Hepatic stellate cell (primary cell): ENCODE measurements at places on chromosomes 6 and 20.

DNA sequence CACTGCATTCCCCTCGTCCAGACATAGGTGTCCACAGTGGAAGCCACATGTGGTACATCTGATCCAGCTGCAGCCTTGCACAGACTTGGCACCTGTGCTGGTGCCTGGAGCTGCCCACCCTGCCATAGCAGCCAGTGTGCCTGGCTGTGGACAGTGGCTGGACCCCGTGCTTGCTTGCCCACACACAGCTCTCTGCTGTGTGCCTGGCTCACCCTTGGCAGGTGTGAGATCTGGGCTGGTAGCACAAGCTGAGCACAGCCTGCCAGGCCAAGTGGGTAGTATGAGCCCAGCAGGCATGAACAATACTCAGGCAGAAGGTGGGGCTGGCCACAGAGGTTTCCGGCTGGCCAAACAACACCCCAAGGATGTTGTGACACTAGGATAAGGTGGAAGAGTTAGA is 614.4 kb downstream of the BCKDHB start:
- DNase-seq = no peak

DNA sequence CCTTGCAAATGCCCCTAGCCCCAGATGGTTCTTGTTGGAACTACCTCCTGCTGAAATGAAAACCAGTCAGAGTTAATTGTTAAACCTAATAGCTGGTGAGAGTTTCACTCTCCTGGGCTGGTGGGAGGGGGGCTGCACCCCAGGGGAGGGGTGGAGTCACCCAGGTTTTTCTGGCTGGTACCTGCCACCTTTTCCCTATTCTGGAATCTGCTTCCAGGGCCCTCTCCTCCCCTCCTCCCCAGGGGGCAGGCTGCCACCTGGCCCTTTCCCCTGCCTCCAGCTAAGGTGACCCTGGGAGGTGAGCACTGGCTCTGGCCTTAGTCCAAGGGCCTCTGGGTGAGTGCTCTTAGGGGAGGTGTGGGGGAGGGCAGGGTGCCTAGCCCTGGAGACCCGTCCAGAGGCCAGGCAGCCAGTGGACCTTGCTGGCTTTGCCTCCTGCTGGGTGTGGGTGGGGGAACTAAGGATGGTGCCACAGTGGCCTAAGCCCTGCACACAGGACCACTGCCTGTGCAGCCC is 48.8 kb upstream of the EPB41L1 start:
- DNase-seq = no peak

GRCh38 chr6:4480788-4481735 is 295.1 kb upstream of the CDYL start:
- no peak for DNase-seq

GRCh38 chr20:62475027-62475771 is 596 bp downstream of the GATA5 start:
- DNase-seq = no peak

GRCh38 chr6:143647191-143647590 is 30.6 kb upstream of the PHACTR2 start:
- DNase-seq = no peak

DNA sequence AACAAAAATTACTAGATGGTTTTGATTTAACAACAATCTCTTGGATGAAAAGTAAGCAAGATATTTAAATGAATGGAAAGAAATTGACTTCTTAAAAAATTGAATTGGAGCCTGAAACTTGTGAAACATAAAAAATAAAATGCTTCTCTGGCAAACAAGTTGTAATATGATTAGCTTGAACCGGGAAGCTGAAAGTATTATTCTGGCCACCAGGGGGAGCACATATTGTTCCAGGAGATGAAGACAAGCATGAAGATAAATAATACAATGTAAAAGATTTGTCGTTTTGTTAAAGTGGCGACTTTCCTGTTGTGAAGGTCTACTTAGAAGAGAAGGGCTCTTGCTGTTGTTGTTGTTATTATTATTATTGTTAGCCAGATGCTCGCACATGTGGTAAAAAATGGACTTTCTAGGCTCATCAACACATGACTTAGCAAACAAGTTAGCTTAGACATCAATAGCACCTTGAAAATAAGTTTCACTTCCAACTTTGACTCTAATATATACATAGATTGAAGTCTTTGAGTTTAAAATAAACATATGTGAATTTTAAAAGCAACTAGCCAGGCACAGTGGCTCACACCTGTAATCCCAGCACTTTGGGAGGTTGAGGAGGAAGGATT is 14.2 kb downstream of the PAX1 start:
- peak; percentile 59 for DNase-seq

DNA sequence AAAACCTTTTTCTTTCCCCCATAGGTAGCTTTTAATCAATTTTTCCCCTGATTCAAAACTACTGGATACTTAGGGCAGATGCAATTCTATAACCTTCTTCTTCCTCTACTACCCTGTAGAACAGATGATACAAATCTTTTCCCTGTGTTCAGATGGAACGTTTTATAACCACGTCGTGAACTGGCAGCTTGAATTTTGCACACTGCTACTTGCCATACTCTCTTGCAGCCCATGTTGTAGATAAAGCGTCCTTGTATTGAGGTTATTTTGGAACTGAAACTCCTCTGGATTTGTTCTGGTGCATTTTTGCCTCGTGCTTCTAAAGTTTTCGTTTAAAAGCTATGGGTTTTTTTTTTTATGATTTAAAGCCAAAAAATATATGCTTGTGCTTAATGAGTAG is 440.2 kb downstream of the RFPL4B start:
- DNase-seq = no peak

GRCh38 chr6:155330133-155330734 is 15.9 kb upstream of the TFB1M start:
- DNase-seq = no peak

DNA sequence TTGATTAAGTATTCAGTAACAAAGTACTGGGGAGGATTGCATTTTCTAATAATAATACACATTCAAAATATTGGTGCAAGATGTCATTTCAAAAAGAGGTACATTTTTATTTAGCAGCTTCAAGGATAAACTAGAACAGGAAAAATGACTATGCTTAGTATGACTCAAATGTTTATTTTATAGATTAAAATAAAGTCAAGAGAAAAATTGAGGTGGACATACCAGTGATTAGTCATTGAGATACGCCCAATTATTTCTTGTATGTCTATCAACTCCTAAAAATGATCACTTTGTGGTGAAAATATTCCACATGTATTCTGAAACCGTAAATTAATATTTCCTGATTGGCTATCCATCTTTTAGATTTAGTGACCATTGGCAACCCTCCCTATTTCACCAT is 96.7 kb downstream of the PHF3 start:
- DNase-seq = peak; percentile 12

DNA sequence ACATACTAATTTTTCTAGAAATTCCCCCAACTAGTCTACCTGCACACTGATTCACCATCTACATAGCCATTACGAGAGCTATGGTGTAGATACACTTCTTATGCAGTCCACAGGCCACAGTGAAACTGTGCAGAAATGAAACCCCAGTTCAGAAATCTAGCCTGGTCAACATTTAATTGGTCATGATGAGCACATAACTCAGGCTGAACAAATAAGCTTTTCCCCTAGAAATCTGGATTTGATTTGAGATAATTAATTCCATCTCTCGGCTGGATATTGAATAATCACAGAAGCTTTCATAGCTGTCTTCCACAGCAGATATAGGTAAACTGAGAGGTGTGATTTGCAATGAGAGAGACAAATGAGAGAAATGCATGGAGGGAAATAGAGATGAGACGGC is 22.6 kb upstream of the TINAG start:
- DNase-seq = no peak

GRCh38 chr6:46011188-46012085 is 4.2 kb downstream of the CLIC5 start:
- no peak for DNase-seq
